ENCODE measurements at places on chromosomes 1 and 21. TPM values are rescaled to one million over a fixed set of nuclear protein-coding genes. Genes with fewer than 3 reads are reported as not detected.

SFN gene
- 1,068 TPM for total RNA-seq

CFAP74 gene
- total RNA-seq = not detected

FCRLB gene
- total RNA-seq = 1.7 TPM

LRRC39 gene
- total RNA-seq = 0.43 TPM

TP73 gene
- total RNA-seq = 0.24 TPM

CFHR5 gene
- not detected for total RNA-seq

Data from tracheal epithelial cell (primary cell).